Cardiac muscle cell (in vitro differentiated cells and primary cell): ENCODE measurements at places on chromosomes 11 and 22. TPM values are rescaled to one million over a fixed set of nuclear protein-coding genes. Genes with fewer than 3 reads are reported as not detected.
A peak's percentile ranks its signal among the peaks of the same experiment; 100 is the strongest.

NXPE2 gene
- 0.10 and 0.12 TPM in 2 replicates for polyA plus RNA-seq

PPP1CA gene
- polyA plus RNA-seq: 179 and 235 TPM in 2 replicates

DNA sequence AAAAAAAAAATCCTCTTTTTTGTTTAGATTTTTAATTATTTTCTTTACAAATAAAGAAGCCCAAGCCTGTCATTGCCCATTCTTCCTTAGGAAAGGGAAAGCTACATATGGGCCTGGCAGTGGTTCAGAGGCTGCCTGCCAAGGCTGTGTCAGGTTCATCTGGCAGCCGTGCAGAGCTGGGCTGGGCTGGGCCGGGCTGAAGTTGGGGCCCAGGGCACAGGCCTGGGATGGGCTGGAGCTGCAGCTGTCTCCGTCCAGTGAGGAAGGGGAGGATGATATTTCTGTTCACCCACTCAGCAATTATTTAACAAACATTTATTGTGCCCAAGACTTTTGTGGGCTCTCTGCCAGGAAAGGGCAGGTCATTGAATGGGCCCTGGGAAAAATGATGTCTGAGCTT lies 4.6 kb downstream of the PRR5L start:
- peak; percentile 85 for DNase-seq

GRCh38 chr11:85694385-85694980 lies 8.5 kb upstream of the CCDC89 start:
- DNase-seq: peak; percentile 70

DNA sequence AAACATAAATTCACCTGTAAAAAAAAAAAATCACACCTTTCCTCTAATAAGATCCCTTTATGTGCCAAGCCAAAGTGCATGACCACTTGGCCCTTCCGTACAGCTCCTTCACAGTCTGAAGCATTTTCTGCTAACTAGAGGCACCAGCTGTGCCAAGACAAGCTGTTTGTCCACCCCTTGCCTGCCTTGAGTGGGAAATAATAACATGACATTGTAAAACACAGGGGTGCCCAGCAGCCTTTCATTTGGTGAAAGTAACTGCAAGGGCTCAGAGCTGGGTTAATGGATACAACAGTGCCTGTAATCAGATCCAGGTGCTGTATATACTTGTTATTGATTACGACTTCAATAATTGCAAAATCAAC lies 59.2 kb downstream of the DDIAS start:
- no peak for DNase-seq
